Left lung (tissue), 14 donors: ENCODE measurements at places on chromosomes 12 and 14.

DNA sequence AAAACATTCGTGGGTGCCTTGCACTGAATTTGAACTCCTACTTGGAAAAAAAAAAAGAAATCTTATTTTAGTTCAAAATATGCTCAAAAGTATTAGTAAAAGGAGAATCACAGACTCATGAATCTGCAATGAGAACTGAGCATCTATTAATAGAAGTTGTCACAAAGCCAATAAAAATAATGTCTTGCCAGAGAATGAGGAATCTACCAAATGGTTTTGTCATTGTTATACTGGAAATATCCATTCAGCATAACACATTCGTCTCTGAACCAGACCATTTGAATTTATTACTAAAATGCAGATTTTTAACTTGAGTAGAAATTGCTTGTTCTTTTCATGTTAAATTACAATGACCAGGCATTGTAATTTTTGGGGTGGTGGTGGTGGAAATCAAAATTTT, 11.6 kb upstream of the PTPRB start:
- H3K4me1 ChIP-seq: peaks cover 9% of the 10 kb centered on the region
- no peak for DNase-seq
- no peaks in the 10 kb centered on the region for H3K36me3 ChIP-seq
- H3K4me3 ChIP-seq: no peak overlapping the region

DNA sequence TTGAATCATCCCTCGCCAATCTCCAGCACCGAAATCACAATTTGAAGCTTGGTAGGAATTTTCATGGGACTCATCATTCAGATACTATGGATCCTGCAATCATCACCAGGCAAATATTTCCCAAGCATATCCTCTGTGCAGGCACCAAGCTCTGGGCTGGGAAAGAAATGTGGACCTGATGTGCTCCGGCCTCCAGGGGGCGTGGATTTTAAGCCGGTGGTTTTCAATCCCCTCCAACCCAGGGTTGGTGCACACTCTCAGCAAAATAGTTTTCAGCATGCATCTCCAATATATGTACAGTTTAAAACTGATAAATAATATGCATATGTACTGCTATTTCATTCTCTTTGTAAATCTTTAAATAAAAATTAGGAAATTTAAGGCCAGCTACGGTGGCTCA, 98.9 kb downstream of the RBM19 start:
- peaks cover 6% of the 10 kb centered on the region for H3K4me1 ChIP-seq
- H3K27ac ChIP-seq: no peak overlapping the region
- no peaks in the 10 kb centered on the region for H3K36me3 ChIP-seq
- H3K4me3 ChIP-seq: no peak overlapping the region
- no peaks in the 10 kb centered on the region for H3K27me3 ChIP-seq

GRCh38 chr12:4283512-4284255, 10.1 kb downstream of the CCND2 start:
- no peaks in the 10 kb centered on the region for H3K27me3 ChIP-seq
- peaks cover 12% of the 10 kb centered on the region for H3K4me1 ChIP-seq
- no peaks in the 10 kb centered on the region for H3K36me3 ChIP-seq
- no peak overlapping the region for H3K4me3 ChIP-seq

DNA sequence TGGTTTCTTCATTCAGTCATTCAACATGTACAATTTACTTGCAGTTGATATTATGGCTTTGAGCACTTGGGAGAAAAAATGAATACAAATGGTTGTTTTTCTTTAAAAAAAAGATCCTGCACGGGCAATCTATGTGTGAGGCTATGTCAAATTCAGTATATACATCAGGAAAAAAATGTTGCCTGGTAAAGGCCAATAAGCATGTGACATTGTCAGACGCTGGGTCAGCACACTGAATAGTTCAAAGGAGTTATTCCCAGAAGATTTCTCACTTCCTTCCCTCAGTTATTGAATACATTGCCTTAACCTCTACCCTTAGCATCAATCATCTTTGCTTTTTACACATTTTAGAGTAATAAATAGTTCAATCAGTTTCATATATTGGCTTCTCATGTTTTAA, 319.2 kb downstream of the NUAK1 start:
- no peaks in the 10 kb centered on the region for H3K27me3 ChIP-seq
- no peak overlapping the region for H3K27ac ChIP-seq
- no peak for DNase-seq
